NCI-H2081 (cell line): ENCODE measurements at places on chromosomes 5 and 9.

DNA sequence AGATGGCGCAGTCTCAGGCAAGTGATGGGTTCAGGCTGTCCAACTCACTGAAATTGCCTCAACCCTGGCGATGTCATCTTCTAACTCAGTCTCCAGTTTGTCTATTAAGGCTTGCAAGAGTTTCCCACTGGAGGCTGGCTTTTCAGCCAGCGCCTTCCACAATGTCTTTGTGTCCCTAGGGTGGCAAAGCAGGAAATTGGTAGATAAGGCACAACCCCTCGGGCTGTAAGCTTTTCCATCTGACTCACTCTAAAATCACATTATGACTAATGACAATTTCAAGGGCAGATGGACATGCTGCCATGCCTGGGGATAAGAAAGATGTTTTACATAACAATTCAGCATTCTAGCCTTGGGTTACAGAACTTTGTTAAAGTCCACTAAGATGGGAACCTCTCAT, 61.9 kb downstream of the MROH2B start:
- no peak for DNase-seq

DNA sequence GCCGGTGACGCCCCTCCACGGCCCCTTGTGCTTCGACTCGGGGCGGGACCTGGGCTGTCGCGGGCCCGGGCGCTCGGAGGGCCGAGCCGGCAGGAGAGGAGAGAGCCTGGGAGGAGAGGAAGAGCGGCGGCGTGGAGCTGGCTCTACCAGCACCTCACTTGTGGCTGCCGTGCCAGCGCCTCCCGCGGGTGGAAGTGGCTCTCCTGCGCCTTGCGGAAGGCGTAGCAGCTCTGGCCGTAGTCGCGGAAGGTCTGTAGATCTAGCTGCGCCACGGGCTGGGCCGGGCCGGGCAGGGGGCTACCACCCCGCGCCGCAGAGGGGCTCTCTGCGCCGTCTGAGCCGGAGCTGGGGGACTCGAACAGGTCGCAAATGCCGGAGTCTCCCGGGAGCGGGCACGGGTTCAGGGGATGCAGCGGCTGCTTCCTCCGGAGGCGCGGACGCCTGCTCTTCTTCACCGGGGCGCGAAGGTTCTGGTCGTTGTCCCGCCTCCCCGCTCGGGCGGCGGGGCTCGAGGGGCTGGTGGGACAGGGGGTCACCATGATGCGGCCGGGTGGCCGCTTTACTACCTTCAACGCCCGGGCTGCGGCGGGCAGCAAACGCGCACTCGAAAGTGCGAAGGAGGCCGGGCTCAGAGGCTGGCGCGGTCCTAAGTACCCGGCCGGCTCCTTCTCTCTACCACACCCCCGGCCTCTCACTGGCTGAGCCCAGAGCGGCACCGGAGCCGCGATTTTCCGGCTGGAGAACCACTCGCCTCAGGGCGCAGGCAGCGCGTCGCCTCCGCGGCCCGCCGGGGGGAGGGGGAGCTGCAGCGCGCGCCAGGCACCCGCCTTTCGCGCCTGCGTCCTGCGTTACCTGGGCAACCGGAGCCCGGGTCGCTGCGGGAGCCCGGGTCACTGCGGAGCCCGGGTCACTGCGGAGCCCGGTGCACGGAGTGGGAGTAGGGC, at the start of gene CCNO:
TSS of gene CCNO (minus strand) at position 624 of the 944 bp plus-strand sequence. CDS start at position 539, 85 bp downstream.
- DNase-seq, result peak; percentile 79

DNA sequence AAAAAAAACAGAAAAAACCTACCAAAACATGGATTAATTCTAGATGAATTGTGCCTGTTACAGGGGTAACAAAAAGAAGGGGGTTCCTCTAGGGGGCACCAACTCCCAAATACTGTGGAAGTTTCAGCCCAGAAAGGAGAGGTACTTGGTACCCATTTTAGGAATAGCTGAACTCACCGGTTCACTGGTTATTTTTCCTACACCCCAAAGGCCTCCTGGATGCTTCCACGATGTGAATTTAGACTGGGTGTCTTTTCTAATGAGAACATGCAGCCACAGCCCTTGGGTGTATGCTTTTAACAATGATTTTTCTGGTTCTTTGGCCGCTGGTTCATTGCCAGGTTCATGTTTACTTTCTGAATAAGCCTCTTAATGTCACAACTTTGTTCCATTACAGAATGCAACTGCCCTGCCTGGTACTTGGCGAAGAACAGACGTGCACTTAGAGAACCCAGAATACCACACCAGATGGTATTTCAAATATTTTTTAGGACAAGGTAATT, 46.7 kb downstream of the GARNL3 start:
- DNase-seq, result no peak

GRCh38 chr5:100550531-100551051, 15.4 kb downstream of the FAM174A start:
- DNase-seq, result no peak

GRCh38 chr5:23014266-23014665, 161.1 kb upstream of the CDH12 start:
- DNase-seq, result peak; percentile 89

GRCh38 chr9:137823986-137824771, 53.4 kb upstream of the CACNA1B start:
- DNase-seq, result no peak

DNA sequence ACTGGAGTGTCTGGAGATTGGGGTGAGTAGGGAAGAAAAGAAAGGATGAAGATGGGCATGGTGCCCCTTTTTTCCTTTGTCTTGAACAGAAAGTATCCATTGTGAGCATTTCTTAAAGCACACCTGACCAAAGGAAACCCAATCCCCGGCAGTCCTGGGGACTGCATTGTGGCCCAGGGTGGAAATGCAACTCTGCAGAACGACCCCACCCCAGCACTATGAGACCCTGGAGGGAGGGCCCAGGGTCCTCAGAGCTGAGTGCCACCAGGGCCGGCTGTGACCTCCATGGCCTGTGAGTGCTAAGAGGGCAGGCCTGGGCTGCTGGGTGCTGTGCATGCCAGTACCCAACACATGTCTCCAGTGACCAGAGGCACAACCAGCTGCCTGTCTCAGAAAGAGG, 18.5 kb downstream of the EEIG1 start:
- DNase-seq, result no peak

DNA sequence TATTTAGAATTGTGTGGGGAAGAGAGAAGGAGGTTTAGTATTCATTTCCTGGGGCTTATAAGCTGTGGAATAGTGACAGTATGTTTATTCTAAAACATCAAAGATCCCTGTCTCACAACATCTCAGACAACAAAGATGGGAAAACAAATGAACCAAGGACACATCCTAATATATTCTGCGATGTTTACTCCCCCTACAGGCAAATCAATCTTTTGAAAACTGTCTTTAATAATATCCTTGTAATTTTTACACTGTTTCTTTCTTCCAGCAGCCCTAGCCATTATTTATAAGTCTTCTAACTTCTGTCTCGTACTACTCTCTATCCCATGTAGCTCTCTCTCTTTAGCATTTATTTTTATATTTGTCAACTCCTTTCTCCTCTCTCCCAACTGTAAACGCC, 33.5 kb upstream of the TMEM252 start:
- no peak for DNase-seq
